ENCODE measurements at places on chromosomes 1 and 21.

DNA sequence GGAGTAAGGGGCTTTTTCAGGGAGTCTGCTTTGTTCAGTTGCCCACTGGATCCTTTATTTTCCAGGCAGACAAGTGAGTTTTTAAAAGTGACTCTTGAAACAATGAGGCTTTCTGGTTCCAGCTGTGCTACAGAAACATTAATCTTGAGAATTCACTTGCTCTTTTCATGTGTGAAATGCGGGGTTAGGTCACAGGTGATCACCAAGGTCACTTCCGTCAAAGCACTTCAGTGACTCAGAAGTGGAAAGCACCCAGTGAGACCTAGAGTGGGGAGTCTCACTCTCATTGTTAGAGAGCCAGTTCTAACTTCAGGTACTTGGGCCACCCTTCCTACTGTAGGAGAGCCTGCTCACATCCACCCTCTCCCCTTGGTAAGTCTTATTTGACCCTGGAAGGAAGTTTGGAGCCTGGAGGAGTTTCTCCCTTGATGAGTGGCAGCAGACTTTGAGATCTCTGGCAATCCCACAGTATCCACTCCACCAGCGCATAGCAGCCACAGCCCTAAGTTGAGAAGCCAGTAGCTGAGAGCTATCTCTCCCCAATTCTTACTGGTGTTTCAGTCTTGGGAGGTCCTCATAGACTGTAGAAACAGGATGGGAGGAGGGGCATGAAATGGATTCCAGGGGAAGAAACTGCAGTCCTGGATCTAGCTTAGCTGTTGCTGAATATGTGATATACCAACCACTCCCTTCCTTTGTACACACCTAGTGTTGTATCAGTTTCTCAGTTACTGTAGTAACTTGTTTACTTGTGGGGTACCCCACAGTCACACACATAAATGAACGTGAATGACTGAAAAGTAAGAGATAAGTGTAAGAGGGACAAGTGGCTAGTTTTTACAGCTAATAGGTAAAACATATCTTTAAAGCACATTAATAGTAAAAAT, 3.1 kb downstream of the TACSTD2 start:
- DNase-seq, result peak; percentile 19

- DNase-seq, result no peak
These were observed 16.8 kb downstream of the LAMC1 start for GRCh38 chr1:183039985-183040447.

DNA sequence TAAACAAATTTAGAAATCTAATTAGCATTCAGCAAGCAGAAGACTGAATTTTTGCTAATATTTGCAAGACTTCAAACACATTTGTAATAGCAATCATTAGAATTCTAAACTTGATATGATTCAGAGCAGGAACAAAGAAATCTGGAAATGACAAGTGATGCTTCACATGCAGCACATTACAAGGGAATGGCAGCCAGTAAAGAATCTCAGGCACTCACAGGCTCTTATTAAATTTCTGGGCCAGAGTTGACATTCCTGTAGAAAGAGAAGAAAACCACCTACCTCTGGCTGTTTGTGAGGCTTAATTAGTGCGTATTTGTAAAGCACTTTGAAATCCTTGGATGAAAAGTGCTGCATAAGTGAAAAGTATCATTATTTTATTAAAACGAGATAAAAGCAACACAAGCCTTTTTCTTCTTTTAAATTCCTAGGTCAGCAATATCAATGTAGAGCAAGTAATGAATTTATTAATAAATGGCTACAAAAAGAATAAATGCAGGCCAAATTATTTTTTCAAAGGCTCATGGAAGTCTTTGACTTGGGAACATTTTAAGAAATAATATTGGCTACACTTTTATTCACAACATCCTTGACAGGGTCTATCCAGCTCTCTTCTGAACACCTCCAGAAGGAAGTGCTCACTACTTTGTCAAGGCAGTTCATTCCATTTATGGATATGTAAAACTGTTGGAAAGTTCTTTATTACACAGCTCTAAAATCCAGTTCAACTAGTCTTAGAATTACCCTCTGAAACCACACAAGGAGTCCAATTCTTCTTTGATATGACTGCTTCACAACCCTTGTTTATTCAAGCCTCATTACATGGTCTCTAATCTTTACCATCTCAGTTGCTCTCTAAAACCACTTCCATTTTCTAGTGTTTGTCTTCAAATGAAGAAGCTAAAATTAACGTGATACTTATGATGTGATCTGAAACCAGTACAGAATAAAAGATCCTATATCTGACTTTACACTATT, 32.1 kb upstream of the SCYL3 start:
- DNase-seq, result no peak

GRCh38 chr1:187715483-187715882, 886.7 kb downstream of the PLA2G4A start:
- DNase-seq, result no peak

DNA sequence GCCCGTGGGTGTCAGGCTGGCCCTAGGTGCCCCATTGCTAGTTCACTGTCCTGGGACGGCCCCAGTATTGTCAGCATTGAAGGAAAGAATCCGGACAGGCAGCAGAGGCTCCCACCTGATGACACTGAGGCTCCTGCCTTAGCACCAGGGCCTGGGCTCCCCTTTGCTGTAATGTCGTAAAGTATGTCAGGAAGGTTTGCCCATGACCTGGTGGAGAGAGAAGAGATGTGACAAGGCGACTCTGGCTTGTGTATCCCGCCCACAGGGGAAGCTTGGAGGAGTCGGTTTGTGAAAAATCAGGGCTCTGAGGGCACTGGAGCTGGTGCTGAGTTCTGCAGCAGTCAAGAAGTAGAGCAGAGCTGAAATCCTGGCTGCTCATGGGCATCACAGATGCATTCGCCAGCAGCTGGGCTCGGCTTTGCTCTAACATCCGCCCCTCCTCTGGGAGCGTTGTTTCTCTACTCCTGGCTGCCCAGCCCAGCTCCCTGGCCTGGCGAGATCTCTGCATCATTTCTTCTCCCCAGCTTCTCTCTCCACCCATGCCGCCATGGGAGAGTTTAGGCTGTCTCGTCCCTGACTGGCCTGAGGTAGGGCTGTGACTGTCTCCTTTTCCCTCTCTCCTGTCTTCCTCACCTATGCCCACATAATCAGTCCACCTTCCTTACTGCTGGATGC, 74.1 kb downstream of the ADARB1 start:
- no peak for DNase-seq

DNA sequence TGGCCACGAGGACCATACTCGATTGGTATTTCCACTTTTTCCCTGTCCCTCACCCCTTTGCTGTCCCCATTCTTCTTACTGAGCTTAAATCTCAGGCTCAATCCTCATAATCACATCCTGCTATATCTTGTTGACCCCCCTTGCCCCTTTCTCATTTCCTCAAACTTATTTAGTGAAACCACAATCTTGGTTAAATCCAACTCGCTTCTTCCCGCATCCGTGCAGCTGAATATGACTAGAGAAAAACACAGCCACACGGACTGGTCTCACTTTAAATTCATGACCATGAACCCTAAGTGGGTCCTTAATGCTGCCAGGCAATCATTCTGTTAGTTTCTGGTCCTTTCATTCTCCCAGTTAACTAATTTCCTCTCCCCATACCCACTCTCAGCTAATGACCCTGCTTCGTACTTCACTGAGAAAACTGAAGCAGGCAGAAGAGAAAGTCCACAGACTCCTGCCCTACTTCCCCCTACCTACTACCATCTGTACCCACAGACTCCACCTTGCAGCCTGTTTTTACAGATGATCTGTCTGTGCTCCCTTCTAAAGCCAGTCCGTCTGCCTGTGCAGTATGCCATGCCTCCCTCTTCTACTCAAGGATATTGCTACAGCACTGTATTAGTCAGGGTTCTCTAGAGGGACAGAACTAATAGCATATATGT, 96.8 kb upstream of the LMO4 start:
- no peak for DNase-seq

DNA sequence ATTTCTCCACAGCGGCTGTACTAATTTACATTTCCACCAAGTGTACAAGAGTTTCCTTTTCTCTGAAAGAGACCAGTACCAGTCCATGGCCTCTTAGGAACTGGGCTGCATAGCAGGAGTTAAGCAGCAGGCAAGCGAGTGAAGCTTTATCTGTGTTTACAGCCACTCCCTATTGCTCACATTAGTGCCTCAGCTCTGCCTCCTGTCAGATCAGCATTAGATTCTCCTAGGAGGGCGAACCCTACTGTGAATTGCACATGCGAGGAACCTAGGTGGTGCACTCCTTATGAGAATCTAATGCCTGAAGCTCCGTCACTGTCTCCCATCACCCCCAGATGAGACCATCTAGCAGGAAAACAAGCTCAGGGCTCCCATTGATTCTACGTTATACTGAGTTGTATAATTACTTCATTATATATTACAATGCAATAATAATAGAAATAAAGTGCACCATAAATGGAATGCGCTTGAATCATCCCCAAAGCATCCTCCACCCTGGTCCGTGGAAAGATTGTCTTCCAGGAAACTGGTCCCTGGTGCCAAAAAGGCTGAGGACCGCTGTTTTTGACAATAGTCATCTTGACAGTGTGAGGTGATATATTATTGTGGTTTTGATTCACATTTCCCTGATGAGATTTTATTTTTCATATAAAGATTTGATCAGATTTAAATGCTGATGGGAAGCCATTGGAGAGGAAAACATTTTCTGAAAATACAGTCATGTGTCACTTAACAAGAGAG, 45.5 kb upstream of the MRPS6 start:
- no peak for DNase-seq

DNA sequence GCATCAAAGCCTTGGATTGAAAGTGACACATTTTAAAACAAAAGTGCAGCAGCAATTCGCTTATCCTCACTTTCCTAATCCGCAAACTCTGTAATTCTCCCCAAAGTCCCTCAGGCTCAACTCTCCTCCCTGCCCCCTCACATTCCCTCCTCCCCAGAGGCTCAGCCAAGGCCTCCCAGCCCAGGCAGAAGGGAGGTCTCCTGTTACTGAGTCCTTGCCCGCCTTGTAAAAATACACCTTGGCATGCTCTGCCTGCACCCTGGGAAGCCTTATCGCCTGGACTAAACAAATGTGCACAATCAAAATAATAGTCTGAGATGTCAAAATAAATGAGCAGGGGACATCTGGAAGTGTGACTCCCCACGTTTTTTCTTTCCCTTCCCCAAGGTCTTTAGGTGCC, 109.7 kb downstream of the PLXNA2 start:
- no peak for DNase-seq

DNA sequence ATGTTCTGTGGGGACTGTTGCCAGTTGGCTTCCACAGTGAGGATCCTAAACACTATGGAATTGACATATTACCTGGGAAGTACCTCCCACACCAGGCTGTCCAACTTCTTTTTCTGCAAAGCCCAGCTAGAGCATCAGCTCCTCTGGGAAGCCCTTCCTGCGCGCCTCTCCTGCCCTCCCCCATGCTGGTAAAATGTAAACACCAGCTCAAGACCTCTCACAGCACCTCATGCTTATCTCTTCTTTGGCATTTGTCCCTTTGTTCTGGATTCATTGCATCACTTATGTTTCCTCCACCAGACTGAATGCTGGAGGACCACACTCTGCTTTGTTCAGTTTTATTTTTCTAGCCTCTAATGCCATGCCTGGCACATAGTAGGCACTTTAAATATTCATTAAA, 172.1 kb downstream of the HHAT start:
- DNase-seq, result no peak

GRCh38 chr1:108811611-108812010, 45.3 kb downstream of the AKNAD1 start:
- DNase-seq, result no peak

DNA sequence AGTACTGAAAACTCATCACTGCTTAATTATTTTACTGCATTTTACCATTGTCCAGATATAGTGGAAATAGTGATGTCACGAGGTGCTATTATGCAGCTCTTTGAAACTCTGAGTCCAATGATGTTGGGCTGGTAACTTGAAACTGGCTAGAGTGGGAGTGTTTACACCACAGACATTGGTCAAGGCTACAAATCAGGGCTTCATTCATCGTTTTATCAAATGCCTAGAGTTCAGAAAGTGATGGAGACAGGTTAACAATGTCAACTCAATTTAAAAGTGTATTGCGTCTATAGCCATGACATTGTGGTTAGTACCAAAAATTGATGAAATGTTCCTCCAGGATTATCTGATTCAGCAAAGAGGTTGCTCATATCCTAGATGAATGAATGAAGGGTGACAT, 12.7 kb downstream of the PADI1 start:
- DNase-seq, result no peak

- peak; percentile 50 for DNase-seq
These were observed at the start of gene IFI44 for GRCh38 chr1:78649628-78650027. Gene IFI44 (plus strand): TSS chr1:78649831. CDS start chr1:78650196, 365 bp downstream.

DNA sequence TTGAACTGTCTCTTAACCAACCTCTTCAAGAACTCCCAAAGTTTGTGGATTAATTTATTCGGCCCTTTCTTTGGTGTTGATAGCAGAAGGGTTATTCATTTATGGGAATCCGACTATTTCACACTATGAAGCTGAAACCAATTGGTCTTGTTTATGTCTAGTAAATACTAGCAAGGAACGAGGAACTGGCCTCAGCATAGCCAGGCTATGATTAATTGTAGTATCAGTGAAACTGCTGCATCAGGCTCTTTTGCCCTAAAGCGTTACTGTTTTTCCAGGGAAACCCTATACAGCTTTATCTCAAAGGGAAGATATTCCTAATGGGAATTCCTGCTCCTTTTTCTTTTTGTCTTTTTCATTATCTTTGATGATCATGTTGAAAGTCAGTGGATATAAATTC, 35.1 kb downstream of the CLEC20A start:
- DNase-seq, result no peak

DNA sequence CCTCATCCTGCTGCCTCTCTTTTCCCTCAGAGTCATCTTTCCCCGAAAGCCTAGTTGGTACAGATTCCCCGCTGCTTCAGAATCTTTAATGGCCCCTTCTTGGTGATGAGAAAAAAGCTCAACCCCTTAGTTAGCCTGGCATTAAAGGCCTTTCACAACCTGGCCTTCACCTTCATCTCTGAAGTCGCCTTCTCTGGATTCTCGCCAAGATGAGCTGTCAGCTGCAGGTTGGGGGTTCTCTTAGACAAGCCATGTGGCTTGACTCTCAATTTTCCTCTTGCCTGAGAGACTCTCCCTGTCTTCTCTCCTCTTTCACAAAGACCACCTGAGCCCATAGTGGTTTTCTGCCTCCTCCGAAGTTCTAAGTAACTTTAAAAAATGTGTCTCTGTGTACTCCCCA, 15.5 kb upstream of the DISC1 start:
- no peak for DNase-seq

DNA sequence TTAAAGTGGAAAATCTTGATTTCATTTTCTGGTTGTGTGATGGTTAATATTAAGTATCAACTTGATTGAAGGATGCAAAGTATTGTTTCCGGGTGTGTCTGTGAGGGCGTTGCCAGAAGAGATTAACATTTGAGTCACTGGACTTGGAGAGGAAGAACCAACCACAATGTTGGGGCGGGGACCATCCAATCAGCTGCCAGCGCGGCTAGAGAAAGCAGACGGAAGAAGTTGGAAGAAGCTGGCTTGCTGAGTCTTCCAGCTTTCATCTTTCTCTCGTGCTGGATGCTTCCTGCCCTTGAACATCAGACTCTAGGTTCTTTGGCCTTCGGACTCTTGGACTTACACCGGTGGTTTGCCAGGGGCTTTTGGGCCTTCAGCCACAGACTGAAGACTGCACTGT, 832.6 kb upstream of the TMPRSS15 start:
- no peak for DNase-seq

- DNase-seq, result no peak
These were observed 143.6 kb upstream of the COL6A1 start for GRCh38 chr21:45837936-45838335.

- DNase-seq, result no peak
These were observed 20.5 kb downstream of the ELAPOR1 start for GRCh38 chr1:109134423-109134822.

GRCh38 chr1:65419681-65420589, 533 bp upstream of the LEPR start:
- peak; percentile 98 for DNase-seq

GRCh38 chr1:47621977-47622376, 184.1 kb downstream of the FOXD2 start:
- no peak for DNase-seq

- DNase-seq, result no peak
These were observed 17.9 kb upstream of the MIIP start for GRCh38 chr1:12001249-12001917.

All from stimulated activated CD8-positive, alpha-beta memory T cell treated with anti-CD3 and anti-CD28 coated beads, Interleukin-7, amount 100 ng/mL, for 4 hours (primary cell).